ENCODE measurements at places on chromosomes 3 and 15.

DNA sequence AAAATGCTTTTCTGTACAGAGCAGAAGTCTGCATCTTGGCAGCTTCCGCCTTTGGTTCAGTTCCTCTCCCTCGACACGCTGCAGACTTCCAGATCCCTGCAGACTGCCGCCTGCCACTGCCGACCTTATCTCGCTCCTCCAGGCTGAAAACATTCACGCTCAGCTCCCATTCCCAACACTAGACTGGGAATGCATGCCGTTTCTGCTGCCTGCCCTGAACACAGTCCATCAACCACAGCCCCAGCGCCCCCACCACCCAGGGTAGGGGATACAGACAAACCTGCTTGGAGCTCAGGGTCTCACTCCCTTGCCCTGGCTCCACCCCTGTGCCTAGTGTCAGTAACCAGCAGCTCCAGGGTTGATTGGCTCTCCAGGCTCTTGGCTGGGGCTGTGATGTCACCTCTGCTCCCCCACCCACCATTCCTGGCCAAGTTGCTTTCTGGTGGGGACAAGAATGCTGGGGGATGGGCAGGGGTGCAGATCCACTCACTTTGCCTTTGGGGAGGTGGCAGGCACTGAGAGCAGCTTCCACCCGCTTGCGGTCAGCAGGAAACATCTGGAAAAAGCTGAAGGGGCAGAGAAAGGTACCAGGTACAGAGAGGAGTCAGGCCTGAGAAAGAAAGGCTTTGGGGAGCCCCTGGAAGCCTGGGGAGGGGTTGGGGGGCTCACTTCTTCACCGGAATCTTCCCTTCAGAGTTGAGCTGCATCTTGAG is 6.1 kb downstream of the PLCB2 start:
- DNase-seq, result no peak

GRCh38 chr3:156812521-156813335 is 13.4 kb upstream of the LEKR1 start:
- no peak for DNase-seq

- no peak for DNase-seq
Observed at GRCh38 chr3:183698756-183699155, 1.2 kb downstream of the YEATS2 start.

DNA sequence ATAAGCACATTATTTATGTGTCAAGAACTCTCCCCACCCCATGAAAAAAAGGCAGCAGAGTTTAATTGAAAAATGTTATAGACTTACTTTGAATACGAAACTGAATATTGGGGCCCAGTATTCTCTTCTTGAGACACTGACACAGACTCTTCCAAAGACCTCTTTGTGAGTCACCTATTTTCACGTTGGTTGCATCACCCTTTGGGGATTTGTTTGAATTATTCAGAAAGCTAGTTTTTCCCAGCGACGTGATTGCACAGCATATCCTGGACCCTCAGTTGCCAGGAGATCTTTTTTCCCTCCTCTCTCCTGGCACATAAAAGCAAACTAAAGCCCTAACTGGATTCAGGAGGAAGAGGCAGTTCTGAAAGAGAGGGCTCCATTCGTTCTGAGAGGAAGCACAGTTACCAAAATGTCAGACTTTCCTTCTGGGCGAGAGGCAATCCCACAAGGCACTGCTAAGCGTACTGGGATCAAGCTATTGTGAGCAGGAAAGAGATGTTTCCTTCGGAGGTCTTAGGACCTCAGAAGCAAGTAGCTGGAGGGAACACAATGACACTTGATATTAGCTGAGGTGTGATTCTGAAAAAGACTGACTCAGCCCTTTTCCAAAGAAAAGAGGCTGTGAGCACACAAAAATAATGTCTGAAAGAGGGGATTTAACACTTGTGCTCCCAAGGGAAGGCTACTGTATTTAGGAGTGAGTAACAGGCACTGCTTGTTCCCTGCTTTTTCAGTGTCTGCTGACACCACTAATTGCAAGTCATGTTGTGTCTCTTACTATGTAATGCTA is 65.8 kb upstream of the CADPS start:
- no peak for DNase-seq

GRCh38 chr3:46122091-46122490 is 86.0 kb downstream of the CCR1 start:
- DNase-seq, result no peak

DNA sequence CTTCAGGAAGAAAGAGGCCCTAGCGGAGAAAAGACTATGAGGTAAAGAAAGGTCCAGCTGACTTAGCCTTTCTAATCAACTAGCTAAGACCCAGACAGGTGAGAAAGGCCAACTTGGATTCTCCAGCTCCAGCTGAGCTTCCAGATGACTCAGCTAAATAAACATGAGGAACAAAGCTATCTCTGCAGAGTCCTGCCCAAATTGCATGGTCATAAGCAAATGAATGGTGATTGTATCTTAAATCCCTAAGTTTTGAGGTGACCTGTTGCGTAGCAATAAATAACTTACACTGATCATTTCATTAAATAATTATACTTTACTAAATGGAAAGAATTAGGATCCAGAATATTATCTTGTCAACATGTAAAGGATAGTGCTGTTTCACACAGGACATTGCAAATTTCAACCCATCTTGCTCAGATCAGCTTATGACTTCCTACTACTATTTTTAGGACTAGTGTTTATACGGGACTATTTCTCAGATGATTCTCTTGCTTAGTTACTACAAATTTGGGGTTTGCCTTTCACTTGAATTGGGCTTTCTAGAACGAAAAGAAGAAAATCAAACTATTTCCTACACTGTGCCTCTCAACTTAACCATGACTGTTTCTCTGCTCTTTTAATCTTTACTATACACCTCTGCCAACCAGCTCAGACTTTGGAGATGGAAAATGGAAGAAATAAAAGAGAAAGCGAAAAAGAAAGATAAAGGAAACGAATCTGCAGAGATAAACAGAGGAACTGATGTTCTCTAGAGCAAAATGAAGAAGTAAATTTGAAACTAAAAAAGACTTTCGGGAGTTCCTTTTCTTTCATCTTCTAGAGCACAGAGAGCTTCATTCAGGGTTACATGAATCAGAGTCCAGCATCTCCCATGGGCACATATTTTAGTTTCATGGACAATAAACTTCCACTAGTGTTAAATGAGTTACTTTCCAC is 6.6 kb upstream of the ADGRG7 start:
- no peak for DNase-seq

DNA sequence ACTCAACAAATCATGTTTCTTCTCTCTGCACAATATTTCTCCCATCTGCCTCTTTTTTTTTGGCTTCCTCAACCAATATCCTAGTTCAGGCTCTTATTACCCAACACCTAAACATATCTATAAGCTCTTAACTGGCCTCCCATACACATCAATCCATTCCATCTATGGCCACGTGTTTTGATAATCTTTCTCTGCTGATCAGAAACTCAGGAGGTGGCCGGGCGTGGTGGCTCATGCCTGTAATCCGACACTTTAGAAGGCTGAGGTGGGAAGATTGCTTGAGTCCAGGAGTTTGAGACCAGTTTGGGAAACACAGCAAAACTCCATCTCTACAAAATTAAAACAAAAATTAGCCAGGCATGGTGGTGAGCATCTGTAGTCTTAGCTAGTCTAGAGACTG is 68.4 kb downstream of the IGF2BP2 start:
- no peak for DNase-seq
